ENCODE measurements at places on chromosomes 4 and X. TPM values are rescaled to one million over a fixed set of nuclear protein-coding genes. Genes with fewer than 3 reads are reported as not detected.

ZNF711 gene
- total RNA-seq, result 0.25 TPM

TCEAL1 gene
- 6.9 TPM for total RNA-seq

HELT gene
- total RNA-seq, result not detected

TMEM35A gene
- total RNA-seq, result not detected

GAGE13 gene
- total RNA-seq, result not detected

PRRG1 gene
- 6.3 TPM for total RNA-seq

ADGRL3 gene
- 0.33 TPM for total RNA-seq

SMIM10 gene
- total RNA-seq, result 0.33 TPM

All from left lobe of liver (tissue), 2 donors.